ENCODE measurements at places on chromosomes 7 and 10.

- no peak for DNase-seq
These were observed 51.2 kb downstream of the VIPR2 start for GRCh38 chr7:159093351-159093971.

- DNase-seq = no peak
These were observed 3.7 kb downstream of the CFAP46 start for GRCh38 chr10:132938472-132939339.

DNA sequence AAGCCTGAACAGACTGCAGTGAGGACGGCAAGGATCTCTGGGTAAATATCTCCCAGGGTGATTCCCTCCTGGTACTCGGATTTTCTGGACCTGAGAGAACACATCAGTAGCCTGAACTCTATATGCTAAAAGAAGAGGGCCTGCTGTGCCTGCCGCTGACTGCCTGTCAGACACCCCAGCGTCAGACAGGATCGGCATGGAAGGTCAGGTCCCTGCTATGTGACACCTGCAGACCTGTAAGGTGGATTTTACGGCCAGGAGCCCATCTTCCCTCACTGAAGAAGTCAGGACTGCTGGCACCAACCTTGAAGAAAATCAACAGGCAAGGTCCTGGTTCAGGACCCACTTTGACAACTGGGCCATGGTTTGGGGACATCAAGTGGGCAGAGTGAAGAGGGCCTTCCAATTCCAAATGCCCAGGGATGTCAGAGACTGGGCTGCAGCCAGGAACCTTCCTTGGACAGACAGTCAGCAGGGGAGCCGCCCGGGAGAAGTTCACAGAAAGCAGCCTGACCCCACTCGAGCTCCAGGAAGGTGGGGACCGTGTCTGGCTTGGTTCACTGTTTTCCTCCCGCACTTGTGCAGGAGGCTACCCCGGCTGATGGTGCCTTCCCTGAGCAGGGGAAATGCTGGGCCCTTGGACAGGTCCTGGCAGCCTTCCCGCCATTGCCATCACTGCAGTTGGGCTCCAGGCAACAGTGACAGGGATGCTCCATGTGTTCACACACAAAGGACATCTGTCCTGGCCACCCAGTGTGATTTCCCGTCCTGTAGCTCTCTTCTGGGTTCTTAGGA, 91.8 kb upstream of the LANCL2 start:
- DNase-seq = no peak

- no peak for DNase-seq
These were observed 2.9 kb upstream of the OSBPL3 start for GRCh38 chr7:24982917-24983316.

DNA sequence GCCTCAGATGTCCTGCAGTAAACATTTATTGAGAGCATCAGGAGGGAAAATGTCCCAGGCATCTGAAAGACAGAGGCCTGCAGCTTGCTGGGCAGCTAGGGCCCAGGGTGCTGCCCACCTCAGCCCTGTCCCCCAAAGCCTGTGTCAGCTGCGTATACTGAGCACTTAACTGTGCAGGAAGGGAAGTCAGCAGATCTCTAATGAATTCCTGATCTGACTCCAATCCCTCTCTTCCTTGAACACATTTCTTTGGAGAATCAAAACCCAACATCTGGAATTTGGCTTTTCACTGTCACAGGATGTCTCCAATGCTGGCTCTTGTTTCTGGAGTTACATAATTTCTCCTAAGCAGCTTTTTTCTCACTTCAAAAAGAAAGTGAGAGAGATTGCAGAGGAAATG, 364.7 kb upstream of the NFE2L3 start:
- no peak for DNase-seq

DNA sequence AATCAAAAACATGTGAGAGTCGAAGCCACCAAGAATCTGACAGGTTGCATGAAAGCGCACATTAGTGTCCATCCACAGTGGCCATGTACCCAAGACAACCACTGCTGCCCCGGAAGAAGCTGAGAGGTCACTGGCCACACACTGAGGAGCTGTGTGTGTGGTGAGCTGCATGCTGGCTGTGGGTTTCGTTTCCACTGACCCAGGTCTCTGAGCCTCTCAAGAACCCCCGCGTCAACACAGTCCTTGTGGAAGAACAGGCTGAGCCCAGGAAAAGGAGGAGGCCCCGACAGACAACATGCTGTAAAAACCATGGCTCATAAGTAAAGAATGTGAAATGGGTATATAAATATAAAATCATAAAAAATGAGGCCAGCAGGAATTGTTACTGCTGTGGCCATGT, 8.2 kb downstream of the VIPR2 start:
- DNase-seq = no peak

- no peak for DNase-seq
These were observed 44.7 kb downstream of the PDE1C start for GRCh38 chr7:32025381-32026082.

GRCh38 chr10:46546591-46547540, 9.6 kb downstream of the GPRIN2 start:
- DNase-seq = no peak
